Uterus (tissue), 4 donors: ENCODE measurements at places on chromosomes 2 and 18.

DNA sequence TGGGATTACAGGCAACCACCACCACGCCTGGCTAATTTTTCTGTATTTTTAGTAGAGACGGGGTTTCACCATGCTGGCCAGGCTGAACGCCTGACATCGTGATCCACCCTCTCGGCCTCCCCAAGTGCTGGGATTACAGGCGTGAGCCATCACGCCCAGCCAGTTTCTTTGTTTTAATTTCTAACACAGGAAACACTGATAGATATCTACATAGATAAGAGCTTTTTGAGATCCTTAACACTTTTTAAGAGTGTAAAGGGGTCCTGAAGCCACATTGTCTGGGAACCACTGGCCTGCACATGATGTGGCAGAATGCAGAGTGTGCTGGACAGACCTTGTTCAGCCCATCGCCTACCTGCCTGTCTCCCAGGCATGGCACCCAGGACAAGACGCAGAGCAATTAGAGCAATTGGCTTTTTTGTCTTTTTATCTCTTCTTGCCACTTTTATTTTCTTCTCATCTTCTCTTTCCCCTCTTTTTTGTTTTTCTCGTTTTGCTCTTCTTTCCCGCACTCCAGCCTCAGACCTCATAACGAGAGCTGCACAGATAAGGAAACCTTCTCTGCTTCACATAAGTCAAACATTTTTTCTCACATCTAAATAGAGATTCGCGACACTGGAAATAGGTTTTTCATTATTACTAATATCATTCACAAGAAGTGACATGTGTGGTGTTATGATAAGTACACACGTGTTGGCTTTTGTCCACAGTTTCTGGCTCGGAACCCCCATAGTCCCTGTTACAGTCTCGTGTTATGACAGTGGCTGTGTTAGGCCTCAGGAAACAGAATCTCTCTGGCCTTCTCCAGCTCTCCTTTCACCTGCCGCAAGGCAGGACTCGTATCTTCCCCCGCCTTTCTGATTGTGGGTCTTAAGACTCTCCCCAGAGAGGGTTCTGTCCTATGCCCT, 25.2 kb upstream of the GPR55 start:
- no peak for DNase-seq

DNA sequence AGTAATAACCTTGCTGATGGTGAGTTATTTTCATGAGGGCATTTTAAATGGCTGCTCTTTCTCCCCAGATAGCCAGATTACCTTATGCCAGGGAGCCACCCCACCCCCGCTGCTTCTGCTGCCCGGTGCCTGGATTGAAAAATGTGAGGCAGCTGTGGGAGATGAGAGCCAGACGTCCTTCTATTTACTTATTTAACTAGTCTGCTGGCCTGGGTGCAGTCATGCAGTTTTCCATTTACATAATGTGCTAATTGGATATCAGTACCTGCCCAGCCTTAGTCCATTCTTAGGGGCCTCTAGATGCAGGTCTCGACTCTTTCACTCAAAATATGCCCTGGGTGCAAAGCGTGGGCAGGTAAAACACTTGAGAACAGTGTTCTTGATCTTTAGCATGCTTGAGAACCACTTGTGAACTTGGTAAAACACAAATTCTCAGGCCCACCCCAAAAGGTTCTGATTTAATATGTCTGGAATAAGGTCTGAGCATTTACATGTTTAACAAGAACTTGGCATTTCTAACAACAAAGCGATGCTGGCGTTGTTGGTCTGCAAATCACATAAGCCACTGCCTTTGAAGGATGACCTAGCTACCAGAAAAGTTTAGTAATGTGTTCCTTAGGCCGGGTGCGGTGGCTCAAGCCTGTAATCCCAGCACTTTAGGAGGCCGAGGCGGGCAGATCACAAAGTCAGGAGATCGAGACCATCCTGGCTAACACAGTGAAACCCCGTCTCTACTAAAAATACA, 154.3 kb downstream of the NRP2 start:
- DNase-seq = peak; percentile 61

DNA sequence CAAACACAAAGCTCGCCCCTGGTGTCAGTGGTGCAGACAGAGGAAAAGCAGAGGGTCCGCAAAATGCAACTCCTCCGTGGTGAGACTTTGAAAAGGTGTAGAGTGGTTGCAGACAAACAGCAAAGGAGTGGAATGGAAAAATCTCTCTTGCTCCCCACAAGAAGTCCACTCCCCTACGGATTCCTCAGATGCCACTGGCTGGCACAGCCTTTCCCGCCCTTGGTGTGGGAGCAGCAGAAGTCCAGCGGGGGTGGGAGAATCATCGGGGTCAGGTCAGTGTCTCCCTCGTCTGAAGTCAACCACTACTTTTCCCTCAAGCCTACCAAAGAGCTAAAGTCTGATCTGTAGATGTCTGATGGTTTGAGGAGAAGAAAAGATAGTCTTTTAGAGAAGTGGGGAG, 22.3 kb upstream of the B3GNT7 start:
- DNase-seq = no peak

- no peak for DNase-seq
Measured at GRCh38 chr2:101753720-101754490, 56.4 kb downstream of the MAP4K4 start.

GRCh38 chr2:239311132-239312040, 89.4 kb downstream of the HDAC4 start:
- DNase-seq = peak; percentile 55

- peak; percentile 55 for DNase-seq
Measured at GRCh38 chr2:73920577-73921545, 5.8 kb upstream of the DGUOK start.

DNA sequence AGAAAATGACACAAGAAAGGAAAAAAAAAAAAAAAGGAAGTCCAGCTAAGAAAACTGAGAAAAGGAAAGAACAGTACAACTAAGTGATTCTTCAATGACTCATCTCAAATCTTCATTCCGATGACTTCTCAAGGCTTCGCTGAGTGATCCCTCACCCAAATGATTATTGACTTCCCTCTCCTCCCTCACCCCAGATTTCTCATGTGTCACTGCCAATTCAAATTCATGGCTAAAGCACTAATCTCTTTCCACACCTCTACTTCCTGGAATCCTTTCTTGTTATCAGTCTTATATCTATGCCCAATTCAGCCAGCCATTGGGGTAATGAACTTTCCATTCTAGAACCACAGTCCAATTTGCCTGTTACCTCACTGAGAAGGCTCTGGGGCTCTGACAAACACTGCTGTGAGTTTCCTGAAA, 7.2 kb upstream of the ABCB11 start:
- no peak for DNase-seq

GRCh38 chr2:221380686-221381085, 191.4 kb downstream of the EPHA4 start:
- DNase-seq = no peak

DNA sequence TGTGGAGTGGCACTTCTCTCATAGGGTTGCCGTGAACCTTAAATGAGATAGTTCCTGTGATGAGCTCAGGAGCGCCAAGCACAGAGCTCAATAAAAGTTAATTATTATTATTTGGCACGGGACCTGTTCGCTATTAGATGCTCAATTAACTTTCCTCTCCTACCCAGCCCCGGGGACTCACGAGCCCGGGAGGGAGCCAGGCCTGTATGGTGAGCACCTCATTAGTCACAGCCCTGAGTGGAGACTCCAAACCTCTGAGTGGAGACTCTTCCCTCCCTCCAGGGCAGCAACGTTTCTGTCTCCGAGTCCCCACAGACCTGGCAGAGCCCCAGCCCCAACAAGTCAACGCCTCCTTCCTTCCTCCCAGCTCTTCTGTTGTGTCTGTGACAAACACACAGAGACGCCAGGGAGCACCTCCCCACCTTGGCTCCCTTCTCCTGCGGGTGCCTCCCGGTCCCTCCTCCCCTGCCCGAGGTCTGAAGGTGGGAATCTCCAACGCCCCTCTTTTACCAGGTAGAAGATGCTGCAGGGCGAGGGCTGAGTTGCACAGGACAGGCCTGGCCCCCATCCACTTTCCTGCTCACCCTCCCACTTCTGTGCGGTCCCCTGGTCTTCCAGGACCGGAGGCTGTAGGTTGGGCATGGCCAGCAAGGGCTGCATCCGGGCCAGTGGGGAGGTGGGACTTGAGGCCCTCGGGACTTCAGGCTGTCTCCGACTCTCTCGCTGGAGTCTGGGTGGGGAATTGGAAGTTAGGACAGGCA, 52.7 kb upstream of the ODC1 start:
- DNase-seq = no peak

- DNase-seq = no peak
Measured at GRCh38 chr2:9247786-9248185, 41.2 kb downstream of the ASAP2 start.

- DNase-seq = no peak
Measured at GRCh38 chr2:232228971-232229894, 149.3 kb upstream of the ALPP start.

GRCh38 chr18:43534511-43534910, 257.2 kb upstream of the SYT4 start:
- no peak for DNase-seq

GRCh38 chr2:26128176-26128575, 44.7 kb upstream of the GAREM2 start:
- DNase-seq = no peak

DNA sequence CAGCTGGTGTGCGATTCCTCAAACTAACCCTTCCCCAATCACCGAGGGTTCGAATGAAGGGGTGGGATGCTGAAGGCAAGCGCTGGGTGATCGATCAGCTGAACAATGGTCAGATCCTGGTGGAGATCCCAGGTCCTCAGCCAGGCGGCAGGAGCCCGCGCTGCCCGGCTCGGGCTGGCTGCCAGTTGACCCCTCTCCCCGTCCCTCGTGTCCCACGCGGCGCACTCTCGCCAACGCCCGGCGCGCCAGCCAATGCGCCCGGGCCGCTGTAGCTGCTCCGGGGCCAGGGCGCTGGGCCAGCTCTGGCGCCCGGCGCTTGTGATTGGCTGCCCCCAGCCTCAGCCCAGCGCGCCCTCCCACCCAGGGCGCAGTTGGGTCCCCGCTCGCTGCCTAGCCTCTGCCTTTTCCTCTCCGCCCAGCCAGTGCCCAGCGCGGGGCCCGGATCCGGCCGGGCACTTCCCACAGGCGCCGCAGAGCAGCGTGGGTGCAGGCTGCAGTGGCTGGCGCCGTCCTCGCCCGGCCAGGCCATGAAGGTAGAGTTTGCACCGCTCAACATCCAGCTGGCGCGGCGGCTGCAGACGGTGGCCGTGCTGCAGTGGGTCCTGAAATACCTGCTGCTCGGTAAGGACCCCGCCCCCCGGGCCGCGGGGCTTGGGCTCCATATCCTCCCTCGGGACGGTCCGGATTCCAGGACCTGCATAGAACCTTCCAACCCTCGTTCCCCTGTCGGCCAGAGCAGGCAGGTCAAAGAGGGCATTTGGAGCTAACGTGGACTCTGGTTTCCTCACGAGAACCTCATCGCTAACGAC, at the start of gene MOGAT1:
Gene MOGAT1 (plus strand): TSS at position 400 of the 809 bp plus-strand sequence. CDS start 128 bp downstream, at position 528.
- peak; percentile 15 for DNase-seq

GRCh38 chr18:12041561-12041960, 52.1 kb upstream of the ANKRD62 start:
- DNase-seq = no peak
